ENCODE measurements at places on chromosomes 5 and 9. TPM values are rescaled to one million over a fixed set of nuclear protein-coding genes. Genes with fewer than 3 reads are reported as not detected.

DNA sequence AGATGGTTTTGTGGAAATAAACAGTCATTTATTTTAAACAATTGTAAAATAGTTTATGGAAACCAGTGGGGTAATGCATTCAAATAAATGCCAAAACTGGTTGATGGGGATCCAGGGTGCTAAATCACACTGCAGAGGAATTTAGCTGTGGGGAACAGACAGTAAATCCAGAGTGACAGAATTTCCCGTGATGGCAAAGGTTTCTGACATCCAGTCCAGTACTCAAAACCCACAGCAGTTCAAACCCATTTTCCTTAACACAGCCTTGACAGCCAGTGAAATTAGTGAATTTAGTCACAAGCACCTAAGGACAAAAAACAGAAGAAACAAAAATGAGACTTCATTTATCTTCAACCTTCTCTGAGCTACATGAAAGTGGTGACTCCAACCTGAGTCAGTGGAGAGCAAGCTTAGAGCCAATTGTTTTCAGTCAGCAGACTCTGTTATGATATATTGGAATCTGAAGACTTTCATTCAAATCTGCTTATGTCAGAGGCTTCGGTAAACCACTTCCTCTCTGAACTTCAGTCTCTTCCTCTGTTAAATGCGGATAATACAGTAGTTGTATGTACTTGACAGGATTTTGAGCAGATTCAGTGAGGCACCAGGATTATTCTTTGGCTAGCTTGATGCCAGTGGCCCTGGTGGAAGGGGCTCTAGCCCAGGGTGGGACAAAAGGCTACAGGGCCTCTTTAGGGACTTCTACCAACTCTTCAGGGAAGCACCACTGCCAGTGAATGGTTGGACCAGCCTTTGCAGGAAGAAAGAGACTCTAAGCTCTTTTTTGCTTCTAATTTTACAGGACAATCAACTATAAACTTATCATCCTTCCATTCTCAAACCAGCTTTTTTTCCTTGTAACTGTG is 185.3 kb downstream of the MAPKAP1 start:
- peak; percentile 84 for DNase-seq

GRCh38 chr9:131035548-131035947 is 26.6 kb downstream of the LAMC3 start:
- no peak for DNase-seq

ANKRD31 gene
- total RNA-seq, result 0.47 TPM

DNA sequence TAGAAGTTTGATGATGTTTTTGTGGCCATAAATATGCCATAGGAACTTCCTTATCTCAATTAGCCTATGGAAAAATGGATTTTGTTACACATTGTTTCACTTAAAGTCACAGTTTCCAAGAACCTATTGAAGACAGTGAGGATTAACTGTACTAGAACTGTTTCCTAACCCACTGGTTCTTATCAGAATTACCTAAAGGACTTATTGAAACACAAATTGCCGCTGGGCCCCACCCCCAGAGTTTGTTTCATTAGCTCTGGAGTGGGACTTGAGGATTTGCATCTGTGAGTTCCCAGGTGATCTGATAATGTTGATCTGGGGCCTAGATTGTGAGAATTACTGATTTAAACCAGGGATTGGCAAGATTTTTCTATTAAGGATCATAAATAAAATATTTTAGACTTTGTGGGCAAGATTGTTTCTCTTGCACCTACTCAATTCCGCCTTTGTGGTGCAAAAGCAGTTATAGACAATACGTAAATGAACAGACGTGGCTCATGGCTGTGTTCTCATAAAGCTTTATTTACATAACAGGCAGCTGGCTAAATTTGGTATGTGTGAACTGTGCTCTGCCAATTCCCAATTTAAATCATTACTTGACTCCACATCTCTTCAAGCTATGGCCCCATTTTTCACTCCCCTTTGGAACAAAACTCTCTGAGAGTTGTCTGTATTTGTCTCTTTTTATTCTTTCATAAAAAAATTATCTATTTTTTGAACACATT is 9.3 kb downstream of the JAK2 start:
- DNase-seq, result no peak

DNA sequence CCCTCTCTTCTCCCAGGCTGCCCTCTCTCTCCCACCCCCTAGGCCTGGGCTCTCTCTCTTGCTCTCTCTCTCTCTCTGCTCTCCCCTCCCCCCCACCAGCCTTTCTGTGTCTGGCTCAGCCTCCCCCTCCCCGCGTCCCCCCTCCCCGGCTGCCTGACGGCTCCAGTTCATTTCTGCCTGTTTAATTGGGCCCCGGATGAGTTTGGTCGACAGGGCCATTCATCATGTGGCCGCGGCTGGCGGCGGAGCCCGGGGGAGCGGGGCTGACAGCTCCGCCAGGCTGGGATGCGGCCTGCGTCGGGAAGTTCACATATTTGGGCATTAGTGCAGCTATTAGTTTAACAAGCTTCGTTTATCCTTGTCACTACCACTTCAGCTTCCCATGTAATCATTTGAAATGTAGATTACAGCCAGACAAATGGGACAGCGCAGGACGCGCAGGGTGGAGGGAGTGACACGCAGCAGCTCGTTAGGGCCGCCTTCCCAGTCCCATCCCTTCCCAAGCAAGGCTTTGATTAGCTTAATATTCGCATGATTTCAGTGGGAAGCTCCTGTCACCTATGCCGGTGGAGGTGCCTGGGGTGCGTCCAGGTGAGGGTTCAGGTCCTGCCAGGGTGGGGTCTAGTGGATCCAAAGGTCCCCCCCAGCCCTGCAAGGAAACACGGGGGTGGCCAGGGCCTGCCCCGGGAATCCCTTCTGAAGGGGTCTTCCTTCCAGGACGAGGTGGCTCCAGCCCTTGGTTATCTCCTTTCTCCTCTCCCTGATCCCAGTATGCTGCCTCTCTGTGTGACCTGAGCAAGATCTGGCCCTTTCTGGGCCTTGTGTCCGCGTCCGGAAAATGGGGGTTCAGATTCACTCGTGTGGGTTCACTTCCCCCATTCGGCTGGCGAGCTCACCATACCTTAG is 214.8 kb downstream of the PAX5 start:
- DNase-seq, result no peak

DNA sequence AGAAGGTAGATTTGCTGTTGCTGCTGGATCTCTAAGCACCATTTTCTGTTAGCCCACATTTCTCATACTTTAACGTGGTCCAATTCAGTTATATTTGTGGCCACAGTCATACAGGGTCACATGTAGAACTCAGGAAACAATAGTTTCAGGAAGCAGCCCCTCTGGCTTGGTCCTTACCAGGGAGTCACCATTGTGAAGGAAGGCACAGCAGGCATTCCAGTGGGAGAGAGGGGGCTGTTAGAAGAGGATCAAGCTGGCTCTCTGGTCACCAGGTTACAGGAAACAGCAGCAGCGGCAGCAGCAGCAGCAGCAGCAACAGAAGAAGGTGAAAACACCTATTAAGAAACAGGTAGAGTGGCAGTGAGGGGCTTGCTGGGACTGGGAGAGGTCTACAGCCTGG is 14.5 kb downstream of the C9orf43 start:
- no peak for DNase-seq

GRCh38 chr5:167147879-167148278 is 1143.6 kb upstream of the WWC1 start:
- DNase-seq, result no peak

GRCh38 chr5:59164041-59164830 is 581.4 kb downstream of the RAB3C start:
- DNase-seq, result peak; percentile 49
